Cerebellar nuclear complex (tissue), 1 donor: ENCODE measurements at places on chromosomes 11 and 22.

DNA sequence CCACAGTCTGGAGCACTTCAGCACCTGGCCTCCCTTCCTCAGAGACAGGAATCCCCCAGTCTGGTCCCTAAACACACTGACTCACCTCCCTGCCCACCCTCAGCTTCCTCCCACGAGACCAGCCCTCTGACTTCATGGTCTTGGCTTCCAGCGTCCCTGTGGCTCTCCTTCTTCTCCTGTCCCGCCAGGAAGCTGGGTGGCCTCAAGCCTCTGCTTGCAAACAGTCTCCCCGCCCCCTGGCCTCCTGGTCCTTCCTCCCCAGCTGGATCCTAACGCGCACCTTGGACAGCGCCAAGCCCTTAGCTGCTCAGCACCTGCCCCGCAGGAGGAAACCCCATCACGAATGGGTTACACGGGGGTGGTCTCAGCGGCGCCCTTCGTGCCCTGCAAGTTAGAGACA is 4.5 kb downstream of the NCF4 start:
- no peak for DNase-seq

DNA sequence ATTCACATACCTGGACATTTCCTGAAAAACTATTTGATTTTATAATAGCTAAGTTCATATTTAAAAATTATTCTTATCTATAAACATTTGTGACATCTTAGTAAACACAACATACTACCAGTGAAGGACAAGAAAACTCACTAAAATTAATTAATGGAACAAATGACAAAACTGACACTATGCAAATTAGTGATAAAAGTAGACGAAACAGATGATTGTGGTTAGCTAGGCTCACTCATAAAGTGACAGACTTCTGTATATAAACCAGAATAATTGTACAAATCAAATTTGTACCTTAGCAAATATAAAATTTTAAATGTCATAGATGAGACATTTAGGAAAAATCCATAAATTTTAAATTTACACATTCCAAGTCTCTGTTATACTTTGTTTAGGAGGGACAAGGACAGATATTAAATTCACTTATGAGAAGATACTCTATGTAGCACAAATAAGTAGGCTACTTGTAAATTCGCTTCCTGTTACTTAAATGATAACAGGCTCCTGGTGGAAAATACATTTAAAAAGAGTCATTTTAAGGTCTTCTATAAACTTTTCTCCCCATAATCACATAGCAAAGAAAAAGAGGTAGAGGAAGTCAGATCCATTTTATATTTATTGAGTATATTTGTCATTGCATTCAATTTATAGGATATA is 81.2 kb downstream of the KIF18A start:
- no peak for DNase-seq

DNA sequence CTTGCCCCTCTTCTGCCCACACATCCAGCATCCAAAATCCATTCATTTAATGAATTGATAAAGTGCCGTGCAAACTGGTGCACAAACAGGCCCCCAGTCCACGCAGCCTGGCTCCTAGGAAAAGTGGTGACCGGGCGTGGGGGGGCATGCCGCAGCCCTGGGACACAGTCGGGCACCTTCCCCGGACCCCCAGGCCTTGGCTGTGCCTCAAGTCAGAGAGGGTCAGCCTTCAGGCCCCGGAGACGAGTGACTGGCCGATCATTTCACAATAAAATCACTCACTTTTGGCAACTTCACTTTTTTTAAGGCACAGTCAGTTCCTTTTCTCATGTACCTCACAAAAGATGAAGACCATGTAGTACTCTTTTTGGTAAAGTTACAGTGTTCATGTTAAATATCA is 8.0 kb downstream of the CDPF1 start:
- no peak for DNase-seq

- DNase-seq, result no peak
Measured at GRCh38 chr11:67647471-67647870, 3.1 kb downstream of the ACY3 start.

GRCh38 chr11:64134963-64135362 is 30.9 kb downstream of the MACROD1 start:
- DNase-seq, result peak; percentile 81

DNA sequence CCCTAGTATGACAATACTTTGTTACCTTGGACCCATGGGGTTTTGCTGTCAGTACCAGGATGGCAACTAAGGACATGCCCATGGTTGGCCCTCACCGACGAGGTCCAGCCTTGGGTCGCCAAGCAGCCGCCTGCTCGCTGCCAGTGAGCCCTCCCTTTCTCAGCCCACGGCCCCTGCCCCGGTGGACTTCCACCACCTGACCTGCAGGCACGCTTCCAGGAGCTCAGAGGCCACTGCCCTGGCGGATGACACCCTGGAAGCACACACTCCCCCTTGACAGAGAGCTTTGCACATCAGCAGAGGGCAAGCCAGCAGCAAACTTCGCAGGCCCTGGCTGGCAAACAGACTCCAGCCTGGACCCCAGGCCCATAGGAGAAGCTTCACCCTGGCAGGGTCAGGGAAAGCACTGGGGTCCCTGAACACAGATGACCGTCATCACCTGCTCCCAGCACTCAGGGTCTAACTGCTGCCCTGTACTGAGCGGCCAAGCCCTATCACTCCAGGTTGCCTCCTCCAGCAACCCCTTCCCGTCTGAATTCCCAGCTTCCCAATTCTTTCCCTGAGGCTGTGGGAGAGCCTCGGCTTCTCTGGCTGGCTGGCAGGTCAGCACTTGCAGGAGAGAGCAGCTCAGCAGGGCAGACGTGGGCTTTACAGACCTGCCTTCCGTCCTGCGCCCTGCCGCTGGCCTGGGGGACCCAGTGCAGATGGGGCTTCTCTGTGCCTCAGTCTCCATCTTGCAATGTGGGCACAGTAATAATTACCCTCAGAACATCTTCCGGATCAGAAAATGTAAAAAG is 2.7 kb upstream of the PPARA start:
- no peak for DNase-seq

- DNase-seq, result no peak
Measured at GRCh38 chr22:32823024-32823730, 21.7 kb downstream of the TIMP3 start.

DNA sequence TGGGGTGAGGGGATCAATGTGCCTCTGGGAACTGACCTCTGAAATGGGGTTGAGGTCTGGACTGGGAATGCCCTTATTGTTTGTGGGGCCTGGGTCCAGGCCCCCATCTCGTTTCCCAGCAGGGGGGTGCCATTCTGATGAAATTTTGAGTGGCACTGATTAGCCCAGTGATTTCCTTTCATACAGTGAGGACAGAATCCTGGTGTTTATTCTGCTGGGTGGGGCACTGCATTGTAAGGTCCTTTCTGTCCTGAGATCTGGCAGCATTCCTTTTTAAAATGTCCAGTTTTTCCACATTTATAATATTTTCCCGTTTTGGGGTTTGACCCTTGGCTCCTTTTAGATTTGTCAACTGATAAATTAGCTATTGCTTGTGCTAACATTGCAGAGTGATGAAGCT is 27.1 kb downstream of the OR10A6 start:
- no peak for DNase-seq

- peak; percentile 74 for DNase-seq
Measured at GRCh38 chr11:120089036-120090001, 48.6 kb downstream of the TRIM29 start.

DNA sequence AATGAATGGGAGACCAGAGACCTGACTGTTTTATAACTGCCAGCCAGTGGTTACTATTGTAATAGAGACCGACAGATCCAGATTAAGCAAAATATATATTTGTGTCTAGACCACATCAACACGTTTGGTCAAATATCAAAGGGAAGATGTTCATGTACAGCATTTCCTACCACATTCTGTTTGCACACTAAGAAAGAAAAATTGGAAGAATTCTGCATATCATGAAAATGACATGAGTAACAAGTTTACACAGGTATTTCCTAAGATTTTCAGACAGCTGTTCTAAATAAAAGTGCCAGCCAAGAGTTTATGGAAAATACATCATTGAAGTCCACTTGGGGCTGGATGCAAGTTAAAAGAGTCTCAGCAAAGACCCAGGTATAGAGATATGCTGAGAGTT is 145.5 kb upstream of the ANO3 start:
- no peak for DNase-seq

- DNase-seq, result no peak
Measured at GRCh38 chr22:24442352-24442744, 14.9 kb downstream of the ADORA2A start.

DNA sequence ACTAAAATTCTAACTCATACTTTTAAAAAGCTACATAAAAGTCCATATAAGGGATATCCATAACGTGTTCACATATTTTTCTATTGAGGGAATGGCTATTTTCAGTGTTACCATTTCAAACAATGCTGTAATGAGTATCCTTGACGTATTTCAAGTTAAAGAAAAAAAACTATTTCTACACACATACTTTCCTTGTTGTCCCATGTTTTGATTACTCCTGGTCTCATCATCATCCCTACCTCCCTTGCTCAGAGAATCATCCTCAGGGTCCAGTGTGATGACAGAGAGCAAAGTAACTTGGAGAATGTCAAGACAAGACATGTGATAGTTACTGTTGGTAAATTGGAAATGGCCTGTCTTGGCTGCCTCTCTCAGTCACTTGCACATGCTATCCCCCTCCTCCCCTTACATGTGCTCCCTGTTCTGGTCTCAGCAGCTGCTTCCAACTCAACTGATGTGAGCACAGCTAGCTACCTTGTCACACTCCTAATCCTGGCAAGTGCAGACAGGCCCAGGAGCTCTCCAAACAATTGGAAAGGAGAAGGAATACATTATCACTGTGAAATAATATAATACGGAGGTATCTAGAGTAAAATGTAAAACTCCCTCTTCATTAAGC is 21.8 kb downstream of the NUMA1 start:
- DNase-seq, result no peak

- DNase-seq, result no peak
Measured at GRCh38 chr22:41713004-41713403, 13.7 kb downstream of the MEI1 start.

GRCh38 chr11:13061294-13061990 is 52.3 kb downstream of the RASSF10 start:
- DNase-seq, result no peak

- no peak for DNase-seq
Measured at GRCh38 chr11:44789496-44789895, 62.7 kb downstream of the TSPAN18 start.

GRCh38 chr11:34162493-34162820 is 57.0 kb downstream of the NAT10 start:
- DNase-seq, result no peak

- no peak for DNase-seq
Measured at GRCh38 chr11:31913985-31914384, 102.9 kb upstream of the PAX6 start.

DNA sequence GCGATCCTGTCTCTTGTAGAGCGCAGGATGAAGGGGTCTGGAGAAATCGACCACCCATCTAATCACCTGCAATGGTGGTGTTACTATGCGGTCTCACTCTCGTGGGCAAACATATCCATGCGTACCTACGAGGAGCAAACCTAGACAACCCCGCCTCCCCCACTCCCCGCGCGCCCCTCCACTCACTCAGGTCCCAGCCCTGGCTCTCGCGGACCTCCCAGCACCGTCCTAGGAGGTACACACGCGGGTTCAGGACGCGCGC is 887 bp downstream of the TRPC6 start:
- no peak for DNase-seq

GRCh38 chr11:68581439-68581838 is 102.9 kb upstream of the GAL start:
- no peak for DNase-seq

DNA sequence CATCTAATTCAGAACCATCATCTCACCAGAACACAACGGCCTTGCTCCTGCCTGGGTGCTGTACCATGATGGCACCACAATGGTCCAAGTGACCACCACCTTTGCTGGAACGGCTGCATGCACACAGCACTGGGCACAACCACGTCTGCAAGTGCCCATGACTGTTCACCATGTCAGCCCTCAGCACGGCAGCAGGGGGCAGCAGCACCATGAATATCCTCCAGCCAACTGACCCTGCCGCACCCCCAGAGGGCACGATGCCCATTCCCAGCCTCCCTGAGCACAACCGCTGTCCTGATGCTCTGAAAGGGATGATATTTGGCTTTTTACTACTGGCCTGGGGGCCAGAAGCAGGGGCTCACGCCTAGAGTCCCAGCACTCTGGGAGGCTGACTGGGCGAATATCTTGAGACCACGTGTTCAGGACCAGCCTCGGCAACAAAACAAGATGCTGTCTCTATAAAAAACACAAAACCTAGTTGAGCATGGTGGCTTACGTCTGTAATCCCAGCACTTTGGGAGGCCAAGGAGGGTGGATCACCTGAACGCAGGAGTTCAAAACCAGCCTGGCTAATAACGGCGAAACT is 25.7 kb downstream of the DRD4 start:
- no peak for DNase-seq

GRCh38 chr11:94279996-94280395 is 24.4 kb upstream of the IZUMO1R start:
- DNase-seq, result no peak

DNA sequence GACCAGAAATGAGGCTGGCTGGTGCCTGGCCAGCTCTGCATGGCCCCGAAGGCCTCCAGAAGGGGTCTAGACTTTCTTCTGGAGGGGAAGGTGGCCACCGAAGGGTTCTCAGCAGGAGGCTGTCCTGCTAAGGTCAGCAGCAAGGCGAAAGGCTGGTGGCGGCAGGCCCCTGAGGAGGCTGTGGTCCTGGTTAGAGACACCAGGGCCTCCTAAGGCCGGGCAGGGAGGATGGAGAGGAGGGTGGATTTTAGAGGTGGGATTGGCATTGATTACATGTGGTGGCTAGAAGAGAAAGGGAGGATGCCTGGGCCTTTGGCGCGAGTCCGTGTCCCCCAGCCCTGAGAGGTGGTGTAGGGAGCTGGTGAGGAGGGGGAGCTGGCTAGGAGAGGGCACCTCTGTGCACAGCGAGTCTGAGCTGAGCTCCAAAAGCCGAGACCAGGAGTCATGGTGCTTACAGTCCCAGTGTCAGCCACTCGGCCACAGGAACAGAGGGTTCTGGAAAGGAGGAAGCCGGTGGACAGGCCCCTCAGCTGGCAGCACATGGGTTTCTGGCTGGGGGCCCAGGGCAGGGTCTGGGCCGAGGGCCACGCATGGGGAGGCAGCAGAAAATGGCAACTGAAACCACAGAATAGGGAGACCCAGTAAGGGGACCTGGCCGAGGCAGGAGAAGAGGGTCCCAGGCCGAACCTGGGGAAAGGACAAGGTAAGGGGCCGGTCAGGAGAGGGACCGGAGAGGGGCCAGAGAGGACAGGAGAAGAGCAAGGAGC is 2.5 kb downstream of the FERMT3 start:
- no peak for DNase-seq

GRCh38 chr11:115159207-115159606 is 345.0 kb downstream of the CADM1 start:
- DNase-seq, result no peak

- DNase-seq, result peak; percentile 20
Measured at GRCh38 chr22:38569972-38570778, at the start of gene DMC1. Gene DMC1, minus strand, starts transcription at chr22:38570183. Its CDS starts 1,927 bp downstream, at chr22:38568256.
